DMS53 (cell line): ENCODE measurements at places on chromosomes 1 and 21.

DNA sequence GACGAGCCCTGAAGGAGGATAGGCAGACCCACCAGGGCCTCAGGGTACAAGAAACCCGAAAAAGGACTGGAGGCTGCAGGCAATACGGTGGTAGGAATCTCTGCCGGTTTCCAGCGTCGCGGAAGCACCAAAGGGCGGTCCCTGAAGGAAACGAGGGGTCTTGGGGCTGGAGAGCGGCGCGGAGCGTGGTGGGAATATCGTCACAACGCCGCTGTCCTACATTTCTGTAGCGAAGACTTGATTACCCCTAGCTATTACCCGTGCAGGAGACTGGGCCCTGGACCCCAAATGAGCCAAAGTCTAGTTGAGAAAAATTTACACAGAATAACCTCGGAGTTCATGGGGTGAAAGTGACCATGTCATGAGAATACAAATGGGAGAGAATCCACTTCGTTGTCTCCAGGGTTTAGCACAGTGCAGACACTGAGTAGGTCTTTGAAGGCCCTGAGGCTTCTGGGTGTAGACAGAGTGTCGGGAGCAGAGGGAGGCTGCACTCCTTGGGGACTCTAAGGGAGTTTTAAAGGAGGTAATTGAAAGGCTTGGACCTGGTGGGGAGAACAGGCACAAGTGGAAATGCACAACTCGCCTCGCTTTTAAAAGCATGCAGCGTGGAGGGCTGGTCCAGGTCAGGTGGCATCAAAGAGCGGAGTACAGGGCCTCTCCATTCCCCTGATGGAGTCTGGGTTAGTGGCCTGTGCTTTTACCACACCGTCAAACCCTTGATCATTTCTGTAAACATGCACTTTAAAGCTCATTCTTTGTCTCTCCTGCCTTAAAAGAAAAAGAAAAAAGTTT, 1.5 kb downstream of the ATP1A1 start:
- DNase-seq: no peak

DNA sequence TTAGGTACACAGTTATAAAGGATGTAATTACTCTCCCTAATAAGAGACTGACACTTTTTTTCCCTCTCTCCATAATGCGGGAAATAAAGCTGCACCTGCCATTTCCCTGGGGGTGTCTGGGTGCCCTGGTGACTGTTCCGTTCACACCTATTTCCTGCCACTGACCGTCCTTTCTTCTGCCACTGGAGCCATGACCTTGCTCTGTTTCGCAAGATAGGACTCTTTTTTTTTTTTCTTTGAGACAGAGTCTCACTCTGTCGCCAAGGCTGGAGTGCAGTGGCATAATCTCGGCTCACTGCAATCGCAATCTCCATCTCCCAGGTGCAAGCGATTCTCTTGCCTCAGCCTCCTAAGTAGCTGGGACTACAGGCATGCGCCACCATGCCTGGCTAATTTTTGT, 66.1 kb upstream of the SERBP1 start:
- peak; percentile 13 for DNase-seq

DNA sequence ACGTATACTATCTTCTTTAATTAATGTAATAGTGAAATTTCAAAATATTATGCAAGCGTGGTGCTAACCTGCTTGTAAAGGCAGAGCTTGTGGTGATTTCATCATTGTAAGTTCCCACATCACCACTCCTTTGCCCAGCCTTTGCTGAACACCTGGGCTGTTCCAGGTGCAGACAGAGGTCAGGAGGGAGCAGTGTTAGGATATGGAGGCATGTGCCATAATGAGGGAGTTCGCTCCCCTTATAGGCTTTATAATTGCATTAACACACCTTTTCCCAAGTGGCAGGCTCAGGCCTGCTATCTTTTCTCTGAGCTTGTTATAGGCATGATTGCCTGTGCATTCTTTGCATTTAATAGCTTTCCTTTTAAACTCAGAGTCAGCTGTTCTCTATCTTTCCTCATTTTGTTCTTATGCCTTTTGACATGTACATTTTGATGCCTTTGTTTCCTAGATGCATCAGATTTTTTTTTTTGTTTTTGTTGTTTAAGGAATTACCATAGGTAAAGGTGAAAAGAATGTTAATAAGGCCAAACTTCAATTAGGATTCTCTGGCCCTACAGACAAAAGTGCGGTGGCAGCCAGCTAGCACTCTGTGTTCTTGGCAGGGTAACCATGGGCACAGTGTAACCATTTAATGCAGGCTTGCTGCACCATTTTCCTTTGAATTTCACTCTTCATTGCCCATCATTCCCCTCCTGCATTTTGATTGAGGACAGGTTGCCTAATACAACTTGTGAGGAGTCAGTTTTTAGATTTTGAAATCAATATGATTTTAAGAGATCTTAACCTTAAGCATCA, 12.6 kb downstream of the NPL start:
- DNase-seq: no peak

- peak; percentile 91 for DNase-seq
Measured at GRCh38 chr1:209875515-209875914, 47.7 kb downstream of the UTP25 start.

DNA sequence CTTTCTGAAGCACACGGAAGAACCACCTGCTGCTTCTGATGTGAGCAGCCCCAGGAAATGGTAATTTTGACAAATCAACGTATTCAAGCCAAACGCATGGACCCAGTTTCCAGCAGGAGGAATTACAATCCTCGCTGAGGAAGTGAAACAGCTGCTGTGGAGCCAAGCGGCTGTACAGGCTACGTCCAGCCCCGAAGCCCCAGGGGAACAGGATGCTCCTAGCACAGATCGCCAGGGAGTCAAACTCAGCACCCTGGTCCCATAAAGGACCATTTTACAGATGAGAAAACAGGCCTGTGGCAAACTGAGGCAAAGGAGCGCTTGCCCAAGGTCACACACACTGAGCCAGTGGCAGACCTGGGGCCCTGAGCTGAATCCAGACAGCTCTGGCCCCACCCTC, 108.0 kb downstream of the PTPRU start:
- no peak for DNase-seq

- DNase-seq: no peak
Measured at GRCh38 chr1:178579562-178579961, 66.7 kb downstream of the TEX35 start.

DNA sequence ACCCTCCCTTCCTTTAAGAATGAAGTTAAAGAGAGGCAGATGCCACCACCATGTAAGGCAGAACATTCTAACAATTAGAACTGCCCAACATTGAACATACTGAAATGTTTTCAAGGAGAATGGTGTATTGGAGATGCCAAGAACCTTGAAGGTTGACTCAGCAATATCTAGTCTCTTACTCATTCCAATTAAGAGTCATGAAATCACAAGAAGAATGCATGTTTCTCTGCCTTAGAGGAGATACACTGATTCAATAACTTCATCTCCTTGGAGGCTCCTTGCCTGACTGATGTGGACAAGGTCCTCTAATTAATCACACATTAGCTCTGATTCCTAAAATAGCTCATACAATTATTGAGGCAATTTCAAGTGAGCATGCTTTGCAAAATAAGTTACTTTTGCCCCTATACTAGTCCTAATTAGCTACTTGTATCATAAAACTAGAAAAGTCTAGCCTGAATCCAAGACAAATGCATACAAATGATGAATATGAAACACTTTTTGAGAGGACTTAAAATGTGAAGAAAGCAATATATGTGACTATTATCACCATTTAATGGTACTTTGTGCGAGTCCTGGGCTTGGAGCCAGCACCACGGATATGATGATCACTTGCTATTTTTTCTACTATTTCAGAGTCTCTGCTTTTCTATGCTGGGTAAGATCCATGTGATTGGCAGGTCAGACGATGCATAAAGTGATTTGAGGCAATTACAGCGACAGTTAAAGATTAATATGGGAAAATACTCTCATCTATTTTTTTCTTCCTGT, 114.5 kb downstream of the DSCAM start:
- DNase-seq: no peak

GRCh38 chr1:5460974-5461373, 531.3 kb downstream of the NPHP4 start:
- DNase-seq: no peak

DNA sequence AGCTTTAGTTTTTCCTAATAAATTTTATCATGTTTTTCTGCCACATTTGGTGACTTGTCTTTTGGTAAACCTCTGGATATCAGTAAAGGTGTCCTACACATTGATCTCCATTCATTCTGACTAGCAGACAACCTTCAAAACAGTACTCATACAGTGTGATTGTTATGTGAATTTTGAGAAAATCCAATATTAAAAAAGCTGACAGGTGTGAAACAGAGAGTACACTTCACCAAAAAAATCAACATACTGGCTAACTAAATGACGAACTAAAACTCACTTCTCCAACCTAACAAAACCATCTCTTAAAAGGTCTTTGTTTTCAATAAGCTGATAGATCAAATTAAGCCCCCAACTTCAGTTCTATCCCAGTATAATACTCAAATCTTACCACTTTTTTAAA, 1.5 kb downstream of the FRRS1 start:
- no peak for DNase-seq

DNA sequence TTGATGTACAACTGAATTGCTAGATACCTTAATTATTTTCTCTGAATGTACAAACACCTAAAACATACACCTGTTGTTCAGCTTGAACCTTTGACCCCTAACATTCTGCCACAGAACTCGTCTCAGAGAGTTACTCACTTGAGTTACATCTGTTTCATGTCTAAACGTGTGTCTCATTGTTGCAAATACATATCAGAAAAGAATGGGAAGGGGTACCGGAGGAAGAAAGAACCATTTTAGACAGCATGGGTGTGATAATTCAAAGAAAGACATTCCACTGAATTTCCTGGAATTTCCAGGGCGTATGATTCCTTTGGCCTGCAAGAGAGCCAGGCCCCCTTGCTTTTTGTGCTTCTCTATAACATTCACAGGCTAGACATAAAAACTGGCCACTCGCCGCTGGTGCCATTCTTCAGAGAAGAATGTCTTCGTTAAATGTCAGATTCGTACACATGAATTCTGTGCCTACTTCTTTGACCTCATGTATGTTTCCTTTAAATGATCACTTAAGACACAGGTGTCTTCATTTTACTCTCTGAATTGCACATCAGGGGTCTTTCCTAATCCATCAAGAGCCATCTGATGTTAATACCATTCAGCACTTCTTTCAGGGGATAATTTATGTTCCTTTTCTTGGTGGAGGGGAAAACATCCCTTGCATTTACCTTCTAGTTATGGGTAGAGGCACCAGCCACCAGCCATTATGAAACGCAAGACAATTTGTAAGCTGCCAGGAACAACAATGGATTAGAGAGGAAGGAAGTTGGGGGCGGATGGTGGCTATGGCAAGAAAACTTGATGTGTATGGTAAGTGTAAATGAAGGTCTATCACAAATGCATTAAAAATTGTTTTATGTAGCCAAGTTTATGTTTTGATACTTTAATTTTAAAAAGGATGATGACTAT, 12.7 kb downstream of the ATF3 start:
- DNase-seq: peak; percentile 60

DNA sequence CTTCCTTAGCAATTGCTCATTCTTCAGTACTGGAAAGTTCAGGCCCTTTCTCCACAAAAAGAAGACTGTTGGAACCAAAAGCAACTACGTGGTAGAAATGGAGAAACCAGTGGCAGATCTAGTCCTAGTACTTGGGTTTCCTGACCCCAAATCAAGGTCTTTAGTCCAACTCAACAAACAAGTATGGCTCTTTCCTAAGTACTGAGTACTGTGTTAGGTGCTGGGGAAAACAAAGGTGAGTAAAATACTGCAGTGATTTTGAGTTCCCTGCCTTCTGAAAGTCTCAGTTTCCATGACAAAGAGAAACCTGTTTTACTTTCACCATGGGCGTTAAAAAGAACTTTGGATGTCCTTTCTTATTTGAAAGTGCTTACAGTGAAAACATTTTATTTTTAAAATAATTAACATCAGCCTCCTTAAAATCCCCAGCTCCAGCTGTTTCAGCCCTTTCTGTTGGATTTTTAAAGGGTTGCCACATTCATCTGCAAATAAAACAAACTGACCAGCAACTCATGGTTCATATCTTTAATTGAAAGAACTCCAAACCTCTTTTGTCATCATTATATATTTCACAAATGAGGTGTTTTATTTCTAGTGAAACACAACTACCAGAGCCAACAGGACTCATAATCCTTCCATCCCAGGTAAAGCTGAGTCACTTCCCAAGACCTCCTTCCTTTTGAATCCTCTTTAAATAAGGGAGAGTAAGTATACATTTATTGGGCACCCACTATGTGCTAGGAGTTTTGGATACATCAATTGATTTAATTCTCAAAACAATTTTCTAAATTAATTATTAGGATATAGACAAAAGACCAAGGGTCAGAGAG, 35.4 kb downstream of the PLPP3 start:
- no peak for DNase-seq

- no peak for DNase-seq
Measured at GRCh38 chr1:235051521-235051920, 77.1 kb downstream of the TOMM20 start.

DNA sequence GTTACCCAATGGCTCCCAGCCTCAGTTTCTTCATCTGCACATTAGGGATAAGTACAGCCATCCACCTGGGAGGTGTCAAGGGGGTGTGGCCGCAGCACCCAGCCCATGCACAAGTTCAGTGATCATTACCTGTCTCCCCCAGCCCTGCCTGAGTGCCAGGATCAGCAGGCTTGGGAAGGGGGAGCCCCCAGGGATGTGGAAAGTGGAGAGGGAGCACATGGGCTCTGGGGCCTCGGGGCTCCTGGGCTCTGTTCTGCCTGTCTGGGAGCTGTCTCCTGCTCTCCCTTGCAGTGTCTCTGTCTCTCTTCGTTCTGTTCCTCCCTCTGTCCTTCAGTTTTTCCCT, 10.8 kb upstream of the PADI1 start:
- no peak for DNase-seq

GRCh38 chr1:221087919-221088318, 208.7 kb downstream of the HLX start:
- no peak for DNase-seq
